CD4-positive, CD25-positive, alpha-beta regulatory T cell (primary cell): ENCODE measurements at places on chromosomes 5 and 9.

- no peaks in the 10 kb centered on the region for H3K27me3 ChIP-seq
- H3K4me1 ChIP-seq, result peaks cover 4% of the 10 kb centered on the region
- no peak overlapping the region for H3K4me3 ChIP-seq
Observed at GRCh38 chr5:136563489-136563888, 198.1 kb upstream of the TRPC7 start.

DNA sequence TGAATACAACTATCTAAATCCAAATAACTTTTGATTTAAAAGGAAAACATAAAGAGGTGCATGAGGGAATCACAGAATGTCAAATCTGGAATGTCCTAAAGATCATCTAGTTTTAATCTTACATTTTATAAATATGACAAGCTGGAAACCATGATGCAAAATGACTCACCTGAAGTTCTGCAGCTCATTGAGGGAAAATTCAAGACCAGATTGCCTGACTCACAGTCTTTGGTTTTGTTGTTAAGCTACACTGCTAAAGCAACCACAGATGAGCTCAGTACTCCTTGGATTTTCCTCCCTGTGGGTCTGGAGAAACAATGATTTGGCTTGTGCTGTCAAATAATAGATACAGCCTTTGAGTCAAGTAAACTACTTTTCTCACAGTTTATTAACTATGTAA is 19.1 kb upstream of the EDIL3 start:
- no peak for DNase-seq
- H3K36me3 ChIP-seq, result no peaks in the 10 kb centered on the region
- H3K4me1 ChIP-seq, result no peaks in the 10 kb centered on the region
- no peaks in the 10 kb centered on the region for H3K27me3 ChIP-seq

GRCh38 chr9:114709636-114710035 is 27.6 kb upstream of the TEX48 start:
- H3K27ac ChIP-seq, result no peak overlapping the region
- no peaks in the 10 kb centered on the region for H3K36me3 ChIP-seq
- peaks cover 4% of the 10 kb centered on the region for H3K27me3 ChIP-seq
- DNase-seq, result peak; percentile 89

DNA sequence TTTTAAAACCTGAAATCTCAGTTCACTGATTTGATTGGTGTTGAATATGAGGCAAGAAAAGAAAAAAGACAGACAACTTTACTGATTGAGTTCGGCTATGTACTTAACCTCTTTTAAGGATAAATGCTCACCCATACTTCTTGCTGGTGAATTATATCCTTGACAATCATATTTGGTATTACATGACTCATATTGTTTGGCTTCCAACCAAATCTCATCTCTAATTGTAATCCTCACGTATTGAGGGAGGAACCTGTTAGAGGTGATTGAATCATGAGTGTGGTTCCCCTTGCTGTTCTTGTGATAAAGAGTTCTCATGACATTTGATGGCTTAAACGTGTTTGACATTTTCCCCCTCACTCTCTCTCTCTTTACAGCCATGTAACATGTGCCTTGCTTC is 255.6 kb upstream of the IZUMO3 start:
- no peaks in the 10 kb centered on the region for H3K27me3 ChIP-seq
- no peak overlapping the region for H3K4me3 ChIP-seq
- no peak for DNase-seq
- H3K27ac ChIP-seq, result no peak overlapping the region
- H3K36me3 ChIP-seq, result no peaks in the 10 kb centered on the region

DNA sequence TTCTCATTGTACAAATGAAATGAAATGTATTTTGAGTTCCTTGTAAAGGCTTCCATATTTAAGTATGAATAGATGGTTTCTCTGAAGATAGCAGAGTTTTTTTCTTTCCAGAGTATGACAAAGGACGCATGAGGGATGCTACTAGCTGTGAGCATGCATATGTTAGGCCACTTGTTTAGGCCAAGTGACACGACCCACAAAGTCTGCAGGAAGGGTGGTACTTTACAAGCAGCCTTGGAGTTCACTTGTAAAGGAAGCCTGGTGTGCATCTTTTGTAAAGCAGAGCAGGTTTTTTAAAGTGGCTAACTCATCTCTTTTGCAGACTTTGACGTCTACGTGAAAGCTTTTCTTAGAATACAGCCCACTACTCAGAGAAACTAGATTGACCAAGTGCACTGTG is 300.4 kb upstream of the RFX3 start:
- H3K36me3 ChIP-seq, result no peaks in the 10 kb centered on the region
- peaks cover under 1% of the 10 kb centered on the region for H3K27me3 ChIP-seq
- H3K4me3 ChIP-seq, result no peak overlapping the region
- DNase-seq, result no peak

- no peaks in the 10 kb centered on the region for H3K36me3 ChIP-seq
- H3K27ac ChIP-seq, result peak overlapping the region; percentile 35
- peaks cover 17% of the 10 kb centered on the region for H3K4me1 ChIP-seq
- H3K27me3 ChIP-seq, result peaks cover 2% of the 10 kb centered on the region
Observed at GRCh38 chr5:148849461-148849860, 23.1 kb downstream of the ADRB2 start.

GRCh38 chr5:95712347-95712958 is 18.7 kb upstream of the RHOBTB3 start:
- no peaks in the 10 kb centered on the region for H3K27me3 ChIP-seq
- no peak overlapping the region for H3K4me3 ChIP-seq
- H3K4me1 ChIP-seq, result no peaks in the 10 kb centered on the region
- H3K27ac ChIP-seq, result no peak overlapping the region
- no peak for DNase-seq
- H3K36me3 ChIP-seq, result no peaks in the 10 kb centered on the region
